ENCODE measurements at places on chromosomes 7 and 10. TPM values are rescaled to one million over a fixed set of nuclear protein-coding genes. Genes with fewer than 3 reads are reported as not detected.

GRCh38 chr10:43249151-43249961 is 17.5 kb downstream of the RASGEF1A start:
- no peaks in the 10 kb centered on the region for H3K27me3 ChIP-seq
- DNase-seq: no peak
- no peak overlapping the region for H3K27ac ChIP-seq

DNA sequence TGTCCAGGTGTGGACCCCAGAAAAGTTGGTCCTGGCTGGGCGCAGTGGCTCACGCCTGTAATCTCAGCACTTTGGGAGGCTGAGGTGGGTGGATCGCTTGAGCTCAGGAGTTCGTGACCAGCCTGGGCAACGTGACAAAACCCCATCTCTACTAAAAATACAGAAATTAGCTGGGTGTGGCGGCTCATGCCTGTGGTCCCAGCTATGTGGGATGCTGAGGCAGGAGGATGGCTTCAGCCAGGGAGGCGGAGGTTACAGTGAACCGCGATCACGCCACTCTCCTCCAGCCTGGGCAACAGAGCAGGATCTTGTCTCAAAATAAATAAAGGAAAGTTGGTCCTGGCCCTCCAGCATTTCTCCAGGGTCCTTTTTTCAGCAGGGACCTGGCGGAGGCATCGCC is 1.4 kb downstream of the NUDT1 start:
- no peak for DNase-seq
- no peak overlapping the region for H3K4me3 ChIP-seq
- H3K4me1 ChIP-seq: peaks cover 28% of the 10 kb centered on the region
- H3K27me3 ChIP-seq: no peaks in the 10 kb centered on the region
- peaks cover 8% of the 10 kb centered on the region for H3K36me3 ChIP-seq
- H3K27ac ChIP-seq: no peak overlapping the region

GATA3 gene
- total RNA-seq: not detected

DNA sequence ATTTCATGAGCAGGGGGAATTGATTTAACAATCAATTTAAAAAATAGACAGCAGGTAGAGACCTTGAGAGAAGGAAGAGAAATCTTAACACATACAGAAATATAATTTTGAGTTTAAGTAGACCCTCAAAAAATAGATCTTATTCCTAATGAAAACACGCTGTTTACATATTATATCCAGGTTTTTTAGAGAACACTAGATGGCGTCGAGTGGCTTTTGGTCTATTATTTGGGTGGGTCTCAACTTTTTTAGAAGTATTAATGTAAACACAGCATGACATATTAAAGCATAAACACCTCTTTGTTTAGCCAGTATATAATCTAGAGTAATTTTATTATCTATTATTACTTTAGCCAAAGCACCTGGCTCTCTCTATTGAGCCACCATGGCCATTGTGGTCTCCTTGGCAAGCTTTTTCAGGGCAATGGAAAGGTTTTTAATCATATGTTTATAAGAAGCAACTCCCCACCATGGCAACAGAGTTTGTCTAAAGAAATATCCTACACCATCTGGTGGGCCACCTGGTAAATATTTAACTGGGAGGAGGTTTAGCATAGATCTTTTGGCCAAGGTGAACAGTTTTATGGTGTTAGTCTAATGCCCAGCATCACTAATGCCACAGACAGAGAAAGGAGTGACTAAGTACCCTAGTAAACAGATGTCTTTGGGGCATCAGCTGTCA is 59.7 kb upstream of the PRSS1 start:
- no peaks in the 10 kb centered on the region for H3K4me1 ChIP-seq
- DNase-seq: no peak
- no peaks in the 10 kb centered on the region for H3K27me3 ChIP-seq
- H3K4me3 ChIP-seq: no peak overlapping the region
- no peak overlapping the region for H3K27ac ChIP-seq

ZNF25 gene
- 4.6 TPM for total RNA-seq

DNA sequence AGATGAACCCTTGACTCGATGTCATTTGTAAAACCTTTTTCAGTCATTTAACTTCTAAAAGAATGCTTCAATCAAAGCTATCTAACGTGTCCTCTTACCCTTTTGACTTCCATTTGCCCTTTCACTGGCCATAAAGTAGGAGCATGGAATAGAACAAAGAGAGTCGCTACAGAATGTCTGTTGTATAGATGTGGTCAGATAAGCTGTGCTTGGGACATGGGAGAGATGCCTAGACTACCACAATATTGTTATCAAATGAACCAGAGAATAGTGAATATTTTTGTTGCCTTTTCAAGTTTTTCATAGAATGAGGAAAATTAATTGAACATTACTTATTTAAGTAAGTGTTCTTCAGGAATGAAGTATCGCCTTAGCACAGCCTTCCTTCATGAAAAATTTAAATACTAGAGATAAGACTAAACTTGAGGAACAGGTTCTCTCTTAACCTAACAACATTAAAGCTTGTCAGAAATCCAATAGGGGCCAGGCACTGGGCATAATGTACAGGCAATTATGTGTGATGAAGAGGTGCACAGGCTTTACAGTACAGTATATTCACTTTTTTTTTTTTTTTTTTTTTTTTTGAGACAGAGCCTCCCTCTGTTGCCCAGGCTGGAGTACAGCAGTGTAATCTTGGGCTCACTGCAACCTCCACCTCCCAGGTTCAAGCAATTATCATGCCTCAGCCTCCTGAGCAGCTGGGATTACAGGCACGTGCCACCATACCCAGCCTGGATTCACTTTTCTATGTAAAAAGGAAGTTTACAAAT is 7.5 kb upstream of the KMT2E start:
- H3K4me3 ChIP-seq: no peak overlapping the region
- peak overlapping the region; percentile 100 for H3K27ac ChIP-seq
- H3K4me1 ChIP-seq: no peaks in the 10 kb centered on the region

SPOCK2 gene
- 17.4 TPM for total RNA-seq
